Activated CD4-positive, alpha-beta T cell treated with anti-CD3 and anti-CD28 coated beads for 48 hours (primary cell): ENCODE measurements at places on chromosomes 7 and 10.

DNA sequence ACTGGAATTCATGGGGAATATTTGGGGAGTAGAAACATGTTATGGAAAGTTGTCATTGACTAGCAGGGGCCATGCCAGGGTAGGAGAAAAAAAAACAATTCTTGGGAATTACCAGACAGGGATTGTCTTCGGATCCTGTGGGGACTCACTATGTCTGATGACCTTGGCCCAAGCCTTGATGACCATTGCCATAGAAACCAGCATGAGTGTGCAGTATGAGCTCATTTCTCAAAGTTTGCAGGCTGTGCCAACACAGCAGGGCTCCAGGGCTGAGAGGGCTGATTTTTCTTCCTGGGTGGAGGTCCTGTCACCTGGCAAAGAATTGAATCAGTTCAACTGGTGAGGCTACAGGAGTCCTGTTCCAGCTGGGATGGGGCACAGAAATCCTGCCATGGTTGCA, 198.3 kb downstream of the ADRA2A start:
- no peak for DNase-seq

DNA sequence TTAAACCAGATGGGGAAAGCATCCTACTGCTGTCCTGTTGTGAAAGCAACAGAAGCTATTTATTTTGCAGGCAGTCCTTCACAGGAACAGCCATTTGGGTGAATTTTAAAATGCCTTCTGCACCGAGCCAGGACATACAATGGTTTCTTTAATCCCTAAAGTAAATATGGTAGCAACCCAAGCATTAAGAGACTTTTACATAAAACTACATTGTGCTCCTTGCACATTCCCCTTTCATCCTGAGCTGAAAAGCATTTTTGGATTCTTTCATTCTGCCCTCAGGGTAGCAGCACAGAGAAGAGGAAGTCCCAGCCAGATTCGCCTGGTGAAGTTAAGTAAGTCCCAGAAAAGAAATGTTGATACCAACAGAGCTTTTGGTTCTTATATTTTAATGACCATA, 84.0 kb upstream of the FAM3C start:
- DNase-seq = no peak

- DNase-seq = no peak
Measured at GRCh38 chr10:108051218-108051617, 886.7 kb upstream of the SORCS1 start.

GRCh38 chr7:139394540-139394939, 34.8 kb downstream of the LUC7L2 start:
- DNase-seq = no peak

DNA sequence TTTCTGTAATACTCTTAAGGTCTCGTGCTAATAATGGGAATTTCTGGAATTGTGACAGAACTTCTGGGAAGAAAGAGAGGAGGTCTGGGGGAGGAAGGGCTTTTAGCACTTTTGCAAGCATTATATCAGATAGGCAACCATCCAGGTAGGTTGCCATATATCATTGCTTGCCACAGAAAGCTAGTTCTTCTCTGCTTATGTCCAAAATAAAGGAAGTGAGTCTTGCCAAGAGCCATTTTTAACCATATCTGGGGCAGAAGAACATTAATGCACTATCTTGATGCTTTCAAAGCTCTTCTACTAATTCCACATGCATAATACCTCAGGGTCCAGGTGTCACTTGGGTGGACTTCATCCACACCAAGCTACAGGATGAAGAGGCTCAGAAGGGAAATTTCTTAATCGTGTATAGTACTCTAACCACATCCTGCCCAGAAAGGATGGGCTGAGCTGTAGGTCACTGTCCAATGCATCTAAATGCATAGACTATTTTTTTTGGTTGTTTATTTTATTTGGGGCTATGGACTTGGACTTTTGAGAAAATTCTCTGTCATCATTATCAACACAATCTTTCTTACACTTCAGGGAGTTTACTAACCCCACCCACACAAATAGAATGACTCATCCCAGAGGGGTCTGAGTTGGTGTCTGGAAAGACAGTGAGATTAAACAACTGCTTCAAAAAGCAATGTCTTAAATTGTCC, 68.9 kb upstream of the ADO start:
- DNase-seq = peak; percentile 14

- DNase-seq = no peak
Measured at GRCh38 chr7:95045236-95045923, 138.0 kb downstream of the PPP1R9A start.

DNA sequence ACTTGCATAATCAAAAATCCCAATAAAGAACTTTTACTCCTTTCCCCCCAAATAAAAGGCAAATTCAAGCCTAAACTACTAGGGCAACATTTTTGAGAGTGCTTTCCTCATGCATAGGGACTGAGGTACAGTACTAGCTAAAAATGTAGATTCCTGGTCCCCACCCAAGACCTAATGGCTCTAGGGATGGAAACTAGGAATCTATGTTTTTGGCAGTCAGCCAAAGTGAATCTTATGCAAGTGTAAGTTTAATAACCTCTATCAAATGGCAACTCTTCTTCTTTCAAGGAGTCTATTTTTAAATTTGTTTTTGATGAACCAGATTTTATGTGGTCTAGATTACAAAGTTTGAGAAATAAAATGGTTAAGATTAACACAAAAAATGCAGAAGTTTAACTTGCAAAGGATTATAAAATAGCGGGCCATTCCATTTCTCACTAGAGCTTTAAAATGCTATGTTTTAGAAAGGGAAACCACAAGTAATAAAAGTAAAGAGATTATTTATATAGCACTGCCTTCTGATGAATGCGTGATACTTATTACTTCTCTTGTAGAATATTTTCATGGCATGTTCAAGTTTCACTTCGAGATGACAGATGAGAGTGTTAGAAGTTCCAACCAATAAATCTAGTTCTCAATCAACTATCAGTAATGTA, 70.4 kb upstream of the MDFIC start:
- no peak for DNase-seq

GRCh38 chr7:107220356-107220755, 51.6 kb downstream of the HBP1 start:
- DNase-seq = no peak

DNA sequence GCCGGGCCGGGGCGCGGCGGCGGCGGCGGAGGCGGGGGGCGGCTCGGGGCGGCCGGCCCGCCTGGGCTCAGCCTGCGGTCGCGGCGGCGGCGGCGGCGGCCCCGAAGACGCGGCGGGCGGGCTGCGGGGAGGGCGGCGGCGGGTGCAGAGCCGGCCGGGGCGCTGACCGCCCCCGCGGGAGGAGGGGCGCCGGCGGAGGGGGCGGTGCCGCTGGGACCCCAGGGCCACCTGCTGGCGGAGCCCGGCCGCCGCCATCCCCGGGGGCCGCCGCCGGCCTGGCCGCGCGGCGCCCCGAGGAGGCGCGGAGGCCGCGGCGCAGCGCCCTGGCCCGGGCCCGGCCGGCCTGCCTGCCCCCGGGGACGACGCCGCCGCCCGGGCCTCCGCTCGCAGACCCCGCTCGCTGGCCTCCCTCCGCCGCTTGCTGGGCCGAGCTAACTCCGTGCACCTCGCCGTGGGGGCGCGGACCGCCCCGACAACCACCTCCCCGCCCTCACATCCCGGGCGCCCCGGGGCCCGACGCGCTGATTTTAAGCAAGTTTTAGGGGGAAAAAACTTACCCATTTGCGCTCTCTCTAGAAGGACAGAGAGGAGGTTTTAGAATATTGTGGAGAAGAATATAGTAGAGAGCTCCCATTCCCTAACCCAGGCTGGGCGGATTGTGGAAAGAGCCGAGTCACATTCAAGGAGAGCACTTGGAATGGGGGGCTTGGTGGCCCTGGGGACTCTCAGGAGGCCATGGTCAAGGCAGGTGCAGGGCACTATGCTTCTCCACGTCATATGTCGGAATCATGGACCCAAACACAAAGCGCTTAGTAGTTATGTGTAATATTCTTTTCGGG, at the start of gene BEND7:
Gene BEND7, minus strand, starts transcription at position 140 of the 839 bp plus-strand sequence. CDS start 481 bp downstream, outside the sequence.
- no peak for DNase-seq

DNA sequence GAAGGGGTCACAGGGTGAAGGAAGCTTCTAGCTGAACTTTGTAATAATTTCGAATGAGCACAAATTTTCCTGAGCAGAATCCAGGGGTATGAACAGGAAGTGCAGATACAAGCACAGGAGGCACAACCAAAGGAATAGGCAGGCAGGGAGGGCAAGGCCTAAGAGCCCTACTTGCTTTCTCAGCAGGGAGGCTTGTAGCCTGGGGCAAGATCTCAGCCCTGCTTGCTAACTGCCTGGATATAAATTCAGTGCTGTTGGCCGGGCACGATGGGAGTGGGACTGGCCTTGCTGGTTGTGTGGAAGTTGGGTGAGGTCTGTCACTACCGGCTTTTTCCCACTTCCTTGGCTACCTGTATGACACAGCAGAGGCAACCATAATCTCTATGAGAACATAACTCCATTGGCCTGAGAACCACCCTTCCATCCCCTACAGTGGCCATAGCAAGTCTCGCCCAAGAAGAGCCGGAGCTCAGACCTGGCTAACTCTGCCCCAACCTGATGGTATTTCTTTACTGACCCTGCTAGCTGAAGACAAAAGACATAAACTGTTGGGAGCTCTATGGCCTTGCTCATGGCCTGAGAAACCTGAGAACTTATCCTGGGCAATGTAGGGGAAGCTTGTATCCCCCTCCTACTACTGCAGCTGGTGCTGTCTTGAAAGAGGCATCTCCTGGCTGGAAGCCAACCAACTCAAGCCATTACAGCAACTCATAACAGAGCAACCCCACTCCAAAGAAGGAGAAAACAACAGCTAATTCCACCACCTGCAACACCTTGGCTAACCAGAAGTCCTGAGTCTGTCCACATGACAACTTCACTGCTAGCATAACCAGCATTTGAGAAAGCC, 27.6 kb downstream of the CLDN12 start:
- DNase-seq = no peak

GRCh38 chr7:98024075-98024474, 34.1 kb upstream of the OCM2 start:
- DNase-seq = no peak

DNA sequence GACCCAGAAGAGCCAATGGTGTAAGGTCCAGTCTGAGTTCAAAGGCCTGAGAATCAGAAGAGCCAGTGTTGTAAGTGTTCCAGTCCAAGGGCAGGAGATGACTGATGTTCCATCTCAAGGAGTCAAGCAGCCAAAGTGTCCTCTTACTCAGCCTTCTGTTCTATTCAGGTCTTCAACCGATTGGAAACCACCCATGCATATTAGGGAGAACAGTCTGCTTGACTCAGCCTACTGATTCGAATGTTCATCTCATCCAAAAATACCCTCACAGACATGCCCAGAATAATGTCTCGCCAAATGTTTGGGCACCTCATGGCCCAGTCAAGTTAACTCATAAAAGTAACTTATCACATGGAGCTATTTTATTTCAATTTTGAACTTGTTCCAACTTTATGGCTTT, 2.9 kb upstream of the WDFY4 start:
- DNase-seq = no peak

GRCh38 chr7:22060197-22060596, 114.5 kb upstream of the CDCA7L start:
- no peak for DNase-seq

DNA sequence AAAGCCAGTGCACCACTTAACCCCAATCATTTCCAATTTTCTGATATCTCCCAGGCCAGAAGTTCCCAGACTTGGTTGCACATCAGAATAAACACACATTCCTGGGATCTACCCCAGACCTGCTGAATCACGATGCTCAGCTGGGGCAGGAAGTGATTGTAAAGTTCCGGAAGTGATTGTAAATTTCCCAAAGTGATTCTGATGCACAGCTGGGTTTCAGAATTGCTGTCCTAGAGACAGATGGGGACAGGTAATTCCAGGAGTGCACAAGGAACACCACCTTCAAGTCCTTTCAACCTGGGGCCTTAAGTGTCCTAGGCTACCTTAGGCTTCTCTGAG, 104.2 kb upstream of the EEPD1 start:
- no peak for DNase-seq

DNA sequence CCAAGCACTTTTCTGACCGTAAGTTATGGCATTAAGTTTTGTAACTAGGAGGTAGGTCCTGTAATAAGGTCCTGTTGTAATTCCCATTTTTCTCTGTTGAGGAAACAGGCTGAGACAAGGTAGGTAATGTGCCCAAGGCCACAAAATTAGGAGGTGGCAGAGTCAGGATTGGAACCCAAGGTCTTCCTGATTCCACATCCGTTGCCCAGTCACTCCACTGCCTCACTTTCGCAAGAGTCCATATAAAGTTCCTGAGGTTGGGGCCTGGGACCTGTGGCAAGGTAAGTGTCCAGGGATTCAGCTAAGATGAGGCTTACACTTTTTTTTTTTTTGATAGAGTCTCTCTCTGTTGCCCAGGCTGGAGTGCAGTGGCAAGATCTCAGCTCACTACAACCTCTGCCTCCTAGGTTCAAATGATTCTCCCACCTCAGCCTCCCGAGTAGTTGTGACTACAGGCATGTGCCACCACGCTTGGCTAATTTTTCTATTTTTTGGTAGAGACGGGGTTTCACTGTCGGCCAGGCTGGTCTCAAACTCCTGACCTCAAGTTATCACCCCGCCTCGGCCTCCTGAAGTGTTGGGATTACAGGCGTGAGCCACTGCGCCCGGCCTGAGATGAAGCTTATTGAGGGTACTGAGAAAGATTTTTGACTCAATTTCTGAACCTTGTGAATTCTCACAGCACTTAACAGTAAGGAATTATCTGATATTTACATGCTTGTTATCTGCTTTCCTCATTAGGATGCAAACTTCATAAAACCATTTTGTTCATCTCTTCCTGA, 20.3 kb upstream of the GNA12 start:
- DNase-seq = no peak

DNA sequence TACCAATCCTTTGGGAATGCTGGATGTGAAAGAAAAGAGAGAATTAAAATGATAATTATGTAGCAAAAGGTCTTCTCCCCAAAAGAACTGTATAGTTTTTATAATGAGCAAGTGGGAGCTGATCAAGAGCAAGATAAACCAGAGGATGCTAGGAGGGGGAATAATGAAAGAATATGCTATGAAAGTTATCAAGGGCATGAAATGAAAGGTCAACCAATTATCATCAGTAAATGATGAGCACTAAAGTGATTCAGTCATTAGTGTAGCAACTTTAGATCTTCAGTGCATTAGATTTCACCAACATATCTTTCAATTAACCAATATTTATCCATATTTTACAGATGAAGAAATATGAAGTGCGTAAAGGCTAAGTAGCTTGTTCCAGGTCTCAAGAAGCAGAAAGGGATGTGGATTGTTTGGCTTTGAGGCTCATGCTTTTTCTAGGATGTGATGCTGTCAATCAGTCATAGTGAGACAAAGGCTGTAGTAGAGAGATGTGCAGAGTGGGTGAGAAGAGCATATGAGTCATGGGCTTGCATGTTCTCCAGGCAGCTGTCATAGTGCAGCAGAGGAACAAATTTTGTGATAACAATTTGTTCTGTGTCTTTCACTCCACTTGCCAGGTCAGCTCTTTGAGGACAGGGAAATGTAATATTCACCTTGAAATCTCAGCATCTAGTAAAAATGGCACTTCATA, 5.7 kb upstream of the OR2F2 start:
- DNase-seq = peak; percentile 24

DNA sequence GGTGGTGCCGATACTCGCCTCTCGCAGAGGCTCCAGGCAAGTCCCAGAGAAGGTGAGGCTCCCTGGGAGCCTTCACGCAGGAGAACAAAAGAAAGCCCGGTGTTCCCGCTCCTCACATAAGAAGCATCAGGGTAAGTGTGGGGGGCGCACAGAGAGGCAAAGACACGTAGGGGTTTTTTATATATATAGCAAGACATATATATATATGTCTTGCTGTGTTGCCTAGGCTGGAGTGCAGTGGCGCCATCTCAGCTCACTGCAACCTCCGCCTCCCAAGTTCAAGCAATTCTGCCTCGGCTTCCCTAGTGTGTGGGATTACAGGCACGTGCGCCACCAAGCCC, 61.3 kb downstream of the PDIA4 start:
- no peak for DNase-seq
